Right atrium auricular region (tissue), 2 donors: ENCODE measurements at places on chromosomes 2 and 18.
A peak's percentile ranks its signal among the peaks of the same experiment; 100 is the strongest.

DNA sequence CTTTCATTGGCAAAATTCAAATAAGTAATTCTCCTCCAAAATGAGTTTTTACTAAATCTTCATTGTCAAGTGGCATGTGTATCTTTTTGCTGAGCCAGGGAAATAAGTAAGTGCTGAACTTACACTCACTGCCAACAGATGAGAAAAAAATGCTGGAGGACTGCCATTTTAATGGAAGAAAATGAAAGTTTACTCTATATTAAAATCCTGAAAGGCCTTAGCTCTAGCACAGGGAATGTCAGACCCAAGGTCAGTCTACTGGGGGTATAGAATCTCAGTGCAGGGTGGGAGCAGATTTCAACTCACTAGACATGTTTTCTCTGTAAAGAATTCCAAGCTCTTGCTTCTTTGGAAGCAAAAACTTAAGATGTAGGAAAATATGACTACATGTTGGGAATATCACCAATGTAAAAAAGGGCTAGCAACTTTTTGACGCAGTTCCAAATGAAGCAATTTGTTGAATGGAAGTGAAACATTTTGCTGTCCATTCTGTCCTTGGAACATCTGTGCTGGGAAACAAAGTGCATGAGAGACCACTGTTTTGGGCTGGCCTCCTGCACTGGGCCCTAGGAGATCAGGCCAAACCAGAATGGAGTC lies 127.0 kb downstream of the ST6GAL2 start:
- DNase-seq = no peak

DNA sequence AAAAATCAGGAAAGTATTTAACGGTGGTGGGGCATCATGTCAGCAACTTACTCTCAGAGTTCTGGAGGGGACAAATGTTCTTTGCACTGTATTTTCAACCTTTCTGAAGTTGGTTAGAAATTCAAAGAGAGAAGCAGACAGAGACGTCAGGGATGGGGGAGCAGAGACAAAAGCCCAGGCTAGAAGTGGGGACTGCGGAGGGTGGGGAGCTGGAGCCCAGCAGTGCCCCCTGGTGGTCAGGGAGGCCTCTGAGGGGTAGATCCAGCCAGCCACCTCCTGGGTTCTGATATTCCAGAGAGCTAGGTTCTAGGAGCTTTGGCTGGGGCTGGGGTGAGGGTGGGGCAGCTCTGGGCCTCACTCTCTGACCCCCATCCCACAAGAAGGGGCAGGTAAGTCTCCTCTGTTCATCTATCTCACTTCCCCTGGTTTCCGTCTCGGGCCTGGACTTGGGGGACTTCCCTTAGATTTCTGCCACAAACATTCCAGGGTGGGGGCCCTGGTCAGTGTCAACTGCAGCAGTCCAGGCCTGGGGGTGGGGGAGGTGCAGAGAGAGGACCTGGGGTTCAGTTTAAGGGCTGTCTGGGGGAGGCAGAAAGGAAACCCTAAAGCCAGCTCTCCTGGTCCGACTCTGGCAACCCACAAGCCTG lies 8.9 kb downstream of the TNS1 start:
- DNase-seq = no peak

- peak; percentile 23 for DNase-seq
These were observed 37.1 kb upstream of the ATP6V1B1 start for GRCh38 chr2:70898363-70899240.

- DNase-seq = no peak
These were observed 141.3 kb downstream of the AFF3 start for GRCh38 chr2:100000915-100001707.

DNA sequence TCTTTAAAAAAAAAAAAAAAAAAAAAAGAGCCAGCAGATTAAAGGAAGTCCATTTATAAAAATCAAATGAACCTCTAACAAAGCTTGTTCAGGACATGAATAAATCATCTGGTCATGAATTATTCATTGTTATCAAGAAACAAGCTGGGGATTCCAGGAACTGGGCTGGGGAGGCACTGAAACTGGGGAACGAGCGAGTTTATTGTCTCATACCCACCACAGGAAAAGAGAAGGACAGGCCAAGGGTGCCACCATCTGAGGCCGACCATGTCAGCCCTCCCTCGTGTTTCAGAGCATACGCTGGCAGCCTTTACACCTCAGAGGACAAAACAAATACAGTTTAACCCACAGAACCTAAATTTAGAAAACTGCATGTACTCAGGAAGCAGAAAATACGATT lies 164.2 kb downstream of the VWC2L start:
- no peak for DNase-seq

DNA sequence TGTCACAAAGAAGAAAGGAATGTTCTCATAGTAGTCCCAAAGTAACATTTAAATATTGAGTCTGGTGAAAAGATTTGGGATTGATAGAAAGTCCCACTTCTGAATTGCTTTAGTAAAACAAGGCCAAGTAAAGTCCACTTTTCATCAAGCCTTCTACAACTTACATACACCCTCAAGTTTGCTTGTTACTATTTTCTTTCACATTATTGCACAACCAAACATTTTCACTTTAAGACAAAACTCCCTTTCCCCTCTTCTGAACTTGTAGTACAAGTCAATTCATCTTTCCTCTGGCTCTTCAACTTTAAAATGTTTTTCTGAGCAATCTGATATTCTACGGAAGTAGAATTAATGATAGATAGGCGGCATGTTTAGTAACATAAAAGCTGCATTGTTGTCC lies 11.0 kb downstream of the MAIP1 start:
- no peak for DNase-seq

DNA sequence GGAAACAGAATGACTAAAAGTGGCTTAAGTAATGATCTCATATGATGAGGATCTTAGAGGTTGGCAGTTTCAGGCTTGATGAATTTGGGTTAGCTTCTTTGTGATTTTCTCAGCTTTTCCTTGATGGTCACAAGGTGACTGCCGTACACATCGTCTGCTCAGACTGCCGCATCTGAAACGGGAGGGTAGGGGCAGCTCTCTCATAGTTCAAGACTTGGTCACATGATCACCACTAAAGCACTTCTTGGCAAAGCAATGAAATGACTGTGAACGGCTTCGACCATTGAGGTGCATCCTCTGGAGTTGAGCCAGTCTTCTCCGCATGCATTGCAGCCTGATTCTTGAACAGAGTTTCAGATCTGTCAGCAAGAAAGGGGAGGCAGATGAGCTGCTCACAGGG lies 43.8 kb downstream of the LPIN1 start:
- no peak for DNase-seq
